Left lobe of liver (tissue), 2 donors: ENCODE measurements at places on chromosomes 12 and 14. TPM values are rescaled to one million over a fixed set of nuclear protein-coding genes. Genes with fewer than 3 reads are reported as not detected.

The IL22 gene
- total RNA-seq = not detected

DNA sequence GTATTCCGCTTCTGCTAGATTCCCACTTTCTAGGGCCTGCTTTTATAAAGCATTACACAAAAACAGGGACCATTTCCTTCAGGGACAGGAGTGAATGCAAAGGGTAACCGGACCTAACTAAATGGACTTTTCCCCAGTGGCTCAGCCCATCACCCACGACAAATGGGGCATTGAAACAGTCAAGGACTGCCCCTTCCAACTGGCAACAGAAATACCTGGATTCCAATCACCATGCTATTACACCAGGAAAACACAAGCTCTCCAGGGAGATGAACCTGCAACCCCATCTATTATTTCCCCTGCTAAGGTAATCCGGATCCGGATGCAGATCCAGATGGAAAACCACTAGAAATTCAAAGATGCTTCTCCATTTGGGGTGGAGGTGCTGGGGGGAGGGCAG lies 1.0 kb downstream of the MPHOSPH9 start:
- peak; percentile 74 for DNase-seq

GRCh38 chr12:102483466-102483865 lies 3.1 kb upstream of the IGF1 start:
- no peak for DNase-seq

GRCh38 chr12:82517808-82518207 lies 159.5 kb downstream of the METTL25 start:
- no peak for DNase-seq

The PZP gene
- total RNA-seq = 0.70 TPM

GRCh38 chr14:56552615-56553014 lies 27.0 kb upstream of the TMEM260 start:
- no peak for DNase-seq

The AICDA gene
- total RNA-seq = not detected

GRCh38 chr14:21121122-21121521 lies 20.3 kb downstream of the TMEM253 start:
- DNase-seq = no peak

The DHRS4L2 gene
- total RNA-seq = 46.4 TPM

DNA sequence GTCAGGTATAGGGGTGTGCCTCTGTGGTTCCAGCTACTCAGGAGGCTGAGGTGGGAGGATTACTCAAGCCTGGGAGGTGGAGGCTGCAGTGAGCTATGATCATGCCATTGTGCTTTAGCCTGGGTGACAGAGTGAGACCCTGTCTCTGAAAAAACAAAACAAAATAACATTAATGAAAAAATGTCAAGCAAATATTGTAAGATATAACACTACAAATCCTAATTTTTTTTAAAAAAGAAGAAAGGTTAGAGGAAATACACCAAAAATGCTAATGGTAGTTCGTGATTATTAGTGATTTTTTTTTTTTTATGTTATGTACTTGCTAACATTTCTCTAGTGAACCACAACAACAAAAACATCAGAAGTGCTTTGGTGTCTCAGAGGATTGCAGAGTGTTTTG lies 47.7 kb downstream of the TSPAN9 start:
- no peak for DNase-seq

DNA sequence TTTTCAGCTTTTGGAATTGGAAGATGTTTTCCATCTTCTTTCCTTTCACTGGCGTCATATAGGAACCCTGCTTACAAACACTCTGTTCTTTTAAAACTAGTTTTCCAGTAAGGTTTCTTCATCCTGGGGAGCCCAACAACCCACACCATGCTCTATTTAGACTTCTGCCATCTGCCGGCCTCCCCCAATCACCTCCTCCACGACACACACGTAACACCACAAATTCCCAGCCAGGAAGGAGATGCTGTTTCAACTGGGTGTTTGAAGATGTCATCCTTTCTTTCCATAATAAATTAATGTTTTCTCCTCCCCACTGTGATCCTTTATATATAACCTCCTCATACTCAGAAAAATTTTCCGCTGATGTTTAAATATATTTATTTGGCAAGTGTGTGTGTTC lies 231.4 kb upstream of the DDHD1 start:
- no peak for DNase-seq

DNA sequence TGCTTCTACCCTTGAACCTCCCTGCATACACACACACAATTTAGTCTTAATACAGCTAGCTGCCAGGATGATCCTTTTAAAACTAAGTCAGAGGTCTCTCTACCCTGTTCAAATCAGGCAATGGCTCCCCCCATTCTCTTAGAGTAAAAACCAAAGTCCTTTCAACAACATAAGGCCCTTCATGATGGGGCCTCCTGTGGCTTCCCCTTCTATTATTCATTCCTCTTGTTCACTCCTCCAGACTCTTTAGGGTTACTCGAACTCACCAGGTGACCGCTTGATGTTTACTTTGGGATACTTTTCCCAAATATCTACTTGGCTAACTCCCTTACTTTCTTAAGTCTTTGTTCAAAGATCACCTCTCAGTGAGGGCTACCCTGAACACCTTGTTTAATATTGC lies 30.4 kb downstream of the DENND5B start:
- no peak for DNase-seq

DNA sequence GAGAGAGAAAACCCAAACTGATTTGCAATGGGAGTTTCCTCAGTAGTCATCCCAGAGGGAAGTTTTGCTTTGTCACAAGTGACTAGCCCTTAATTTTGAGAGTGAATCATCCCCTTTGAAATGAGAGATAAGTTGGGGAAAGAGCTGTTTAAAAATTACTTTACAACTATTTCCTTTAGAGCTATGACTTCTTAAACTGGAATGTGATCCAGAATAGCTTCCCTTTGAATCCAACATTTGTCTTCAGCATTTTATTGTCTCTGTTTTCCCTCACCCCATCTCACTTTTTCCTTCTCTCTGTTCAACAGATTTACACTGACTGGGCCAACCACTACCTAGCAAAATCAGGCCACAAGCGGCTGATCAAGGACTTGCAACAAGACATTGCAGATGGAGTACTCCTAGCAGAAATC lies 109.3 kb downstream of the NAV3 start:
- no peak for DNase-seq
